RCC 7860 (cell line): ENCODE measurements at places on chromosomes 16 and 17.

- DNase-seq, result peak; percentile 27
Observed at GRCh38 chr16:19071811-19072777, 4.7 kb downstream of the COQ7 start.

DNA sequence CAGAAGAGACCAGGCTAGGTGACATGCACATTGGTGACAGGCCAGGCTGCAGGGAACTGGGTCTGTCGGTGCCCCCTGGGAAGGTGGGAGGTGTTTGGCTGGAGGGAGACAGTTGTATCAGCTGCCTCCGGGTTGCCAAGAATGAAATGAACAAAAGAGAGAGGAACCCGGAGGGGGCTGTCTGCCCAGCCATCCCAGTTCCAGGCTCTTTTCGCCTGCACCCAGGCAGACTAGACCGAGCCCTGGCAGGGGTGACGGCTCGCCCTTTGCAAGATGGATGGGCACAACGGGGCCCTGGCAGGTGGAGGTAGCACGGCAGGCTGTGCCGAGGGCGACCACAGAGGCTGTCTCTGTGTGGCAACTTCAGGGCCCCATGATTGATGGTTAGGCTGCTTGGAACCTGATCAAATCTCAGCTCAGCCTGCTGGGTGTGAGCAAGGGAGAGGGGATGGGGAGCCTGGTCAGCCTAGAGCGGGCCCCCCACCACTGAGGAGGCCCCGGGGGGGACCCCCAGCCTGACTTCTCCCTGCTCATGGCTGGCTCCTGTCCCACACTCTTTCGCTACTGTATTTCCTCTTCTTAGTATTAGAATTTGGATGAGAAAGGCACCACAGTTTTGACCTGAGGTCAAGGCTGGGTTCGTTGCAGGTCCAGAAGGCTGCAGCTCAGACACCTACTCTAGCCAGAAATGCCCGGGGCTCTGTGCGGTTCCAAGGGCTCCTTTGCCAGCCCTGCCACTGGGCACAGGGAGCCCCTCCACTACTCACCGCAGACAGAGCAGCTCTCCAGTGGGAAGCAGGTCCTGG lies 118.9 kb upstream of the CHMP6 start:
- no peak for DNase-seq

- no peak for DNase-seq
Observed at GRCh38 chr16:90046122-90046970, 27.1 kb upstream of the DBNDD1 start.

DNA sequence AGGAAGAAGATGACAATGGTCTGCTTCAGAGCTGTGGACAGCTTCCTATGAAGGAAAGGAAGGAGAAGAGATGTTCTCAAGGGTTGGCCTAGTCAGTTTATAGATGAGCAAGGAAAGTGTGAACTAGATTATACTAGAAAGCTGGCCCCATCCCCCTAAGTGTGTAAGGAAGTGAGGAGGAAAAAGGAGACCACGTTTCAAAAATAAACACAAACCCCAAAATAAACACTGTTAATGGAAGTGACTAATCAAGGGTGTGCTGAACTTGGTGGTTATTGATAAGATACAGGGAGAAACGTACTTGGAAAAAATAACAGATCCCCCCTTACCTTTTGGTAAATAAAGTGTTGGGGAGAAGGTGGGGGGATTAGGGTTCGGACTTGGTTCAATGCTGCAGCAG lies 267.1 kb downstream of the SOX9 start:
- DNase-seq, result no peak

DNA sequence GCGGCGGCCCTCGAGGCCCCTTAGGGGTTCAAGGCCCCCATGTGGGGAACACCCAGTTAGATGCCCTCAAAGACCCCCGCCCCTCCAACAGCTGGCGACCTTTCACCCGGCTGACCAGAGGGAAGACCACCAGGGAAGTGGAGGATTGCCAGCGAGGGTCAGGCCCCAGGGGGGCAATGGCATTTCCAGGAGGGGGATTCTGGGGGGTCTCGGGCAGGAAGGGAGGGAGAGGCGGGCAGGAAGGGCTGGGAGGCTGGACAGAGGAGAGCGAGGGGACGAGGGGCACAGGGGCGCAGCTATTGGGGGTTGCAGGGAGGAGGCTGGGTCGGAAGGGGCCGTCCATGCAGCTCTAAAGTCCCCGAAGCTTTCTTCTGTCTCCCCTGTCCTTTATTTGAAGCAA lies 139.5 kb downstream of the C16orf95 start:
- DNase-seq, result no peak

- no peak for DNase-seq
Observed at GRCh38 chr17:77821114-77821513, 137.4 kb upstream of the TNRC6C start.

- no peak for DNase-seq
Observed at GRCh38 chr17:29603109-29603674, 10.3 kb downstream of the ANKRD13B start.

DNA sequence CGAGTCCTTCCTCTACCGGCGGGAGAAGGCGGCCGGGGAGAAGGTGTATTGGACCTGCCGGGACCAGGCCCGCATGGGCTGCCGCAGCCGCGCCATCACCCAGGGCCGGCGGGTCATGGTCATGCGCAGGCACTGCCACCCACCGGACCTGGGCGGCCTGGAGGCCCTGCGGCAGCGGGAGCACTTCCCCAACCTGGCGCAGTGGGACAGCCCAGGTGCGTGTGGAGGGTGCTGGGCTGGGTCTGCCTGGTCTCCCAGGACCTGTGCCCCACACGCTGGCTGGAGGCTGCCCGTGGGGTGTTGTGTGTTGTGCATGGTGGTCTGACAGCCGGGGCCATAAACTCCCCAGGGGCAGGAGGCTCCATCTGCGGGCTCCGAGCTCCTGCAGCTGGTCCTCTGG lies 25.4 kb downstream of the FLYWCH1 start:
- DNase-seq, result no peak

DNA sequence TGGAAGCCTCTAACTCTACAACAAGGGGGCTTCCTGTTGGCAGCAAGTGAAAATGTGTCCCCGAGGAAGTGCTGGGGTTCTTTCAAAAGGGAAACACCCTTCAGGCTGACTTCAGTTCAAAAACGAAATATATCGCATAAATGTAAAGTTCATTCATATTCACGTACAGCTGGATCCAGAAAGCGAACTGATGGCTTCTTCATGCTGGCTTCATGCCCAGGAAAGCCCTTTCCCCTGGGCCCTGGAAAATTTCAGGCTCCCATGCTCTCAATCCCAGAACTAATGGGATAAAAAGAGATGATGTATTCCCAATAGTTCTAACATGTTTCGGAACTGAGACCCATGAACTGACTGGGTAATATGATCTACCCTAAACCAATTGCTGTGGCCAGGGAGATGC lies 104.7 kb upstream of the CDH13 start:
- DNase-seq, result no peak

DNA sequence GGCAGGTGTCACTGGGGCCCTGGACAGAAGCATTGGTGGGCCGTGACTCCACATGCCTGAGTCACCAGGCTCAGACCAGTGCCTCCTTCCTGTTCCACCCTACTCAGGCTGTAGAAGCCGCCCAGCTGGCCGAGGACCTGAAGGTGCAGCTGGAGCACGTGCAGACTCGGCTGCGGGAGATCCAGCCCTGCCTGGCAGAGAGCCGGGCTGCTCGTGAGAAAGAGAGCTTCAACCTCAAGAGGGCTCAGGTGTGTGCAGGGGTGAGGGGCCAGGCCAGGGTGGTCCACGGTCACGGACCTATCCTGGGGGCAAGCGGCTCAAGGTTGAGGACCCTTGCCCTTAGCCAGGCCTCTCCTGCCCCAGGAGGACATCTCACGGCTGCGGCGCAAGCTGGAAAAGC lies 9.6 kb downstream of the RNF40 start:
- no peak for DNase-seq

DNA sequence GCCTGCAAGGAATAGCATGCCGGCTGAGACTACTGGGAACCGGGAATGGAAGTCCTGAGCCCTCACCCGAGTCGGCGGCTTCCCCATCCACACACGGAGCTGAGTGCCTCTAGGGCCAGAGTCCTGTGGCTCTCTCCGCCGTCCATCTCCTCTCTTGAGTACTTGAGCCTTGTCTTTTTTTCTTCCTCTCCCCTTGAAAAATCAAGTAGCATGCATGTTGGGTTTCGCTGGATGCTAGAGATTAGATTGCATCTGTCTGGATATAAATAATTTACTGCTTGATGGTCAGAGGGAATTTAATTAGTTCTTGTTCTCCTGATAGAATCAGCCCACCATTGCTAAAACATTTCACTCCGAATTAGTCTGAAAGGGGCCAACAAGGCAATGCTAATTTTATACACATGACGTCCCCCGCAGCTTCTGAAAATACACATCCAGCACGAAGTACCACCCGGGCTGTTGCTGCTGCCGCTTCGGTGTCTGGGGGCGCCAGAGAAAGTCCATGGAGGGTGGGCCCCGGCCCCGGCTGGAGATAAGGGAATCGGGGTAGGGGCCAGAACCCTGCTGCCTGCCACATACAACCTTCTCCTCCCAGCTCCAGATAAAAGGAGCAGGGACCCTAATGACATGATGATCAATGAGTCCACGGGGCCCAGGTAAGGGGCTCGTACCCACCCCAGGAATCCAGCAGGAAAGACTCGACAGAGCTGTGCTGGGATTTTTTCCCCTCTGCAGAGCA lies 48.5 kb downstream of the RBFOX3 start:
- DNase-seq, result no peak

DNA sequence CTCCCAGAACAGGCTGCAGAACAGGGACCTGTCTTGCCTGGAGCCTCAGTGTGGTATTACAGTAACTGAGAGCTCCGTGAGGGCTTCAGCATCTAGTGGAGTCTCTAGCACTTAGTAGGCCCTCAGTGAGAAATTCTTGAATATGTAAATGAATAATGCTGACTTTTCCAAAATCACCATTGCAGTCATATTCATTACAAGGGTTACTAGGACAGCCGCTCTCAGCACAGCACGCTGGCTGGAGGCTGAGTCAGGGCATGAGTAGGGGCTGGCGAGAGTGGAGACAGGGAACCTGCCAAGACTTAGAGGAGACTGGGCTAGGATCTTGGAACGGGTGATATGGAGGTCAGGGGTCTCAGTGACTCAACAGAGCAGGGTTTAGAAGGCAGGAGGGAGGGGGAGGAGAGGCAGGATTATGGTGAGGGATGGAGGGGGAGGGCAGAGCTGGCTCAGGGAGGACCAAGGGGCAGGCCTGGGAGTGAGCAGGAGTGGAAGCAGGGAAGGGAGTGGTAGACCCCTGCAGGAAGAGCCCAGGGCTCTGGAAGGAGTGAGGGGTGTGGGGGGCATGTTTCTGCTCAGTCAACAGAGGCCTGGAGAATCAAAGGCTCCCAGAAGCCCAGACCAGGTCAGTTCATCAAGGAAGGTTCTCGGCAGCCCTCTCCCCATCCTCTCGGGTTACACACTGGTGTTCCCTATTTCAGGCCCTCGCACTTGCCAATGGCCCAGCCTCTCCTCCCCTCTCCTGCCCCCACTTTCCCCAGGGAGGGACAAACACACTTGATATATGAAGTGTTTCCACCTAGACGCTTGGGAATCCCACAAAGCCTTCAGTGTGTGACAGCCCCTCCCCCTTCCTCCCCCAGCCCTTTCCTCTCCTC lies 42.3 kb downstream of the FZD2 start:
- DNase-seq, result peak; percentile 89

- no peak for DNase-seq
Observed at GRCh38 chr17:64328859-64329531, 61.7 kb downstream of the PECAM1 start.

DNA sequence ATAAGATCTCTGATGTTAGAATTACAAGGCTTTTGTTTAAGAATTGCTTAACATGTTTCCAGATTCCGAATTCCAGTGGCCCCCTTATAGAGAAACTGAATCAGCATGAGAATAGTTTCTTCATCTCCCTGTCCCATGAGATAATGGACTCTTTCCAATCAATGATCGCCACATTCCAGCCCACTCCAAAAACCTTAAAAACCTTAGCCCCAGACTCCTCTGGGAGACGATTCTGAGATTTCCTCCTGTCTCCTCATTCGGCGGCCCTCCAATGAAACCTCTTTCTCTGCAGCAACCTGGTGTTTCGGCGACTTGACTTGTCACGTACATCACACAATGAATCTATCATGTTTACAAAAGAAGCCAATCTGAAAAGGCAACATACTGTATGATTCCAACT lies 197.1 kb upstream of the PSMD7 start:
- DNase-seq, result no peak

- DNase-seq, result no peak
Observed at GRCh38 chr16:83887080-83887479, 11.8 kb upstream of the MLYCD start.

GRCh38 chr17:38596651-38597050 lies 9.1 kb downstream of the SRCIN1 start:
- DNase-seq, result no peak
